ENCODE measurements at places on chromosomes 2 and 18. TPM values are rescaled to one million over a fixed set of nuclear protein-coding genes. Genes with fewer than 3 reads are reported as not detected.
A peak's percentile ranks its signal among the peaks of the same experiment; 100 is the strongest.

The AGAP1 gene
- total RNA-seq, result 16.1 TPM

The TCF4 gene
- 113 TPM for total RNA-seq

The SULT1C4 gene
- total RNA-seq, result 16.2 TPM

The CDKL4 gene
- total RNA-seq, result 0.72 TPM

The NT5DC4 gene
- total RNA-seq, result not detected

The COQ10B gene
- total RNA-seq, result 27.7 TPM

The C2orf78 gene
- total RNA-seq, result not detected

The PJVK gene
- total RNA-seq, result 2.5 TPM

The IL36B gene
- not detected for total RNA-seq

GRCh38 chr2:127078666-127079270 lies 28.2 kb downstream of the BIN1 start:
- no peak for DNase-seq

GRCh38 chr2:149329489-149330126 lies 779 bp upstream of the LYPD6 start:
- no peak for DNase-seq

GRCh38 chr2:122858813-122859212 lies 1103.4 kb downstream of the TSN start:
- DNase-seq, result no peak

DNA sequence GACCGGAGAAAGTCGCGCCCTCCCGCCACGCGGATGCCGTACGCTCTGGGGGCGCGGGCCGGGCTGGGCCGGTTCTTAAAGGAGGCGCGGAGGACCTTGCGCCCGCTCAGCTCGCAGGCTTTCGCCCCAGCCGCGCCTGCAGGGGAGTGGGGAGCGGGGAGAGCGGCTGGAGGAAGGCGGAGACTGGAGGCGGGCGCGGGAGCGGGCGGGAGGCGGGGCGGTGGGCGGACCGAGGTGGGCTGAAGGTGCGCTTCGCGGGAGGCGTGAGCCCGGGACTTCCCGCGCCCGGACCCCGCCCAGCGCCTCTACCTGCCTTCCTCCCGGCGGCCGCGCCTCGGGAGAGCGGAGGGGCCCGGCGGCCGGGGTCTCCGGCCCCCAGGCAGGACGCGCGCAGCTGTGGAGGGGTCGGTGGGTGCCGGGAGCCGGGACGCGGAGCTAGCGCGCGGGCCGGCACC lies at the start of gene ADRA2B:
TSS of gene ADRA2B (minus strand) at position 148 of the 455 bp plus-strand sequence. CDS start 422 bp downstream, outside the sequence.
- no peak for DNase-seq

DNA sequence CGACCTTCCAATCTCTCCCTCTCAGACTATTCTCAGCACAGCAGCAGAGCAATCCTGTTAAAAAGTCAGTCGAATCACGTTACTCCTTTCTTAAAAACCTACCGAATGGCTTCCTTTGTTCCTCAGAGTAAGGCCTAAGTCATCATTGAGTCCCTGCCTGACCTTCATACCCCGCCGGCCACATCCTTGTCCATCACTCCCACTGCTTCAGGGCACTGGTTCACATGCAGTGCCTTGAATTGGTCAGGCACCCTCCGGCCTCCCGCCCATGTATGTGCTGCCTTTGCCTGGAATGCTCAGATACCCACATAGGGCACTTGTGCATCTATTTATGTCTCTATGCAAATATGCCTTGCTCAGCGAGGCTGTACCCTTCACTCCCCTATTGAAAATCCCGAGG lies 206.4 kb downstream of the DLGAP1 start:
- no peak for DNase-seq

DNA sequence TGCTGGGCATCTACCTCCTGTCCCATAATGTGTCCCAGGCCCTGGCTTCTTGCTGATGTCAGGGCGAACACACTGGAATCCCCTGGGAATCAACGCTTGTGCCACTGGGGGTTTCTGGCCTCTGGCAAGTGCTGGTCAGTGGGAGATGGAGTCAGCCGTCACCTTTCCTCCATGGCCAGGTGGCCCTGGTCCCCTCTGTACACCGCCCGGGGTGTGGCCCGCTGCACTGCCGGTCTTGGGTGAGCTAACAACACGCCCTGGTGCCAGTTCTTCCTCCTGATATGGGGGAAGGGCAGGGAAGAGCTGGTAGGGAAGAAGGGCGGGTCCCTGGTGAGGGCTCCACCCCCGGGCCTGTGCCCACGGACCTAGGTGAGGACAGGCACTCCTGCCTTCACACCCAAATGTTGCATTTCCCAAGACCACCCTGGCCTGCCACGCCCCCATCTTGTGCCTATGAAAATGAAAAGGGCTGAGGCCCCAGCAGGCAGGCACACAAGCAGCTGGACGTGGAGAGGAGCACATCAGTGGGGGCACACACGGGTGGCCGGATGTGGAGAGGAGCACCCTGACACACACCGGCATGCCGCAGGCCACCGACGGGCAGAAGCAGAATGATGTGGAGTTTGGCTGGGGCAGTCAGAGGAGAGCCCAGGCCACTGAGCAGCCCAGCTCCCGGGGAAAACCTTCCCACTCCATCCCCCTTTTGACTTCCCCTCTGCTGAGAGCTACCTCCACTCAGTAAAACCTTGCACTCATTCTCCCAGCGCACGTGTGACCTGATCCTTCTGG lies 140.5 kb downstream of the ASB1 start:
- no peak for DNase-seq

DNA sequence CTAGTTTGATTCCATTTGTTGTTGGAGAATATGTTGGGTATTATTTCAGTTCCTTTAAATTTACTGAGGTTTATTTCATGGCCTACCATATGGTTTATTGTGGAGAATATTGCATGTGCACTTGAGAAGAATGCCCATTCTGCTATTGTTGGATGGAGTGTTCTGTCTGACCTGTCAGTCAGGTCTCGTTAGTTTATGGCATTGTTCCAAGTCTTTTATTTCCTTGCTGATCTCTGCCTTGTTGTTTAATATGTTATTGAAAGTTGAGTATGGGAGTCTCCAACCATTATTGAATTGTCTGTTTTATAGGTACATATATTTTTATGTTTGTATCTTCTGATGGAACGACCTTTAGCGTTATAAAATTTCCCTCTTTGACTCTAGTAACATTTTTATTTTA lies 86.3 kb downstream of the PTPN4 start:
- no peak for DNase-seq

GRCh38 chr2:161199912-161200701 lies 39.9 kb downstream of the TANK start:
- DNase-seq, result no peak

GRCh38 chr2:182591774-182592173 lies 124.3 kb upstream of the DNAJC10 start:
- no peak for DNase-seq

- DNase-seq, result no peak
Measured at GRCh38 chr18:54149078-54149697, 75.3 kb downstream of the MBD2 start.

DNA sequence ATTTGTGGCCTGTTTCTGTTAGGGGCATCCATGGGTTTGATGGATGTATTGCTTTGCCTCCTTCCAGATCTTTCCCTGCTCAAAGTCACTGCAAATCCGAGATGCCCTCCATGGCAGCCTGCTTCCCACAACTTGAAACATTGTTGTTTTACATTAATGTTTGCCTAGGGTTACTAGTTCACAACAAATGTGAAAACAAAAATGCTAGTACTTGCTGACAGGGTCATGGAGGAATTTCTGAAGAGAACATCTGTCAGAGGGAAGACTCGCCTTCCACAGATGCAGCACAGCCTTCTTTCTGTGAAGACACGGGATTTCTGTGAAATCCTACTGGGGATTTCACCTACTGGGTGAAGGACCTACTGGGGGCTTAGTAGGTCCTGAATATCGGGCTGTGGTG lies 260.0 kb upstream of the FN1 start:
- no peak for DNase-seq

DNA sequence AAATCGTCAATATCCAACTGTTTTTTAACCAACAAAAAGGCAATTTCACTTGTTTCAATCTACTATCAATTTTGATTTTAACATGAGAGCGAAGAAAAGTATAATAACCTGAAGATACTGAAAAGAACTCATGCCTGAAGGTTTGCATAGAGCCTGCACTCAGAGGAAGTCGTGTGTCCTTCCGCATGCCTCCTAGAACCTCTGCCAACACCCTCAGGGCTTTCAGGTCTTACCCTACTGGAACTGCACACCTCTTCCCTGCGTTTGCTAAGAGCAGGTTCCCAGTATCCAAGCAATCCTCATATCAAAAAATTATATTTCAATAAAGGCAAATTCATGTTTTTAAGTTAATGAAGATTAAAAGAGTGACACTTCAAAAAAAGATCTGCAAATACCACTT lies 74.7 kb downstream of the PIAS2 start:
- no peak for DNase-seq

DNA sequence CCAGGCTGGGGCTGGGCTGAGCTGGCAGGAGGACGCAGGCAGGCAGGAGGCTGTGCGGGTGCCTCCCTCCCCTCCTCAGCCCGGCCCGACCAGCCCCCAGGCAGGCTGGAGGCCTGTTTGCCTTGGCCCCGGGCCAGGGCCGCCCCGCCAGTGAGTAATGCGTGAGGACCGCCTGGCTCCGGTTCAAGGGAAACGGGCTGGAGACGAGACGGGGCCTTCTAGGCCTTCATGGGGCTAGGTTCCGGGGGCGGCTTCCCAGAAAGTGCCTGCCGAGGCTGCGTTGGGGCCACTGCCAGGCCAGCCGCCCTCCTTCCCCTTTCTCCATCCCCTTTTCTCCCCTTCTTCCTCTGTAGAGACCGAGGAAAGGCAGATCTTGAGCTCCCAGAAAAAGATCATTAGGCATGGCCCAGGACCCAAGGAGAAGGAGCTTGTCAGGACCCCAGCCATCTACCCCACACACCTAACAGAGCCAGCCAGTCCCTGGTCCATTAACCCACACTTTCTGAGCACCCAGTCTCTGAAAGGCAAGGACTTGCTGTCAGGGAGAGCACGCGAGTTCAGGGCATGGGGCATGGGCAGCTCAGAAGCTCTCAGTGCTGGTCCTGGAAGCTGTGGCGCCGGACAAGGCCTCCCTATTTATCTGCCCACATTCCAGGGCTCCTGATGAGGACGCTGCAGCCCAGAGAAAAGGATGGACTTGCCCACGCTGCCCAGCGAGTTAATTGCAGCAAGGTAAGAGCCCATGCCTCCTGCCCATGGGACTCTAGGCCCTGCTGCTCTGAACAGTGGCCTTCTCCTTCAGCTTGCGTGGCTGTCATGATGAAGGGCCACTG lies 48.5 kb downstream of the SMAD7 start:
- peak; percentile 77 for DNase-seq

GRCh38 chr2:148461876-148462275 lies 182.7 kb upstream of the EPC2 start:
- no peak for DNase-seq

DNA sequence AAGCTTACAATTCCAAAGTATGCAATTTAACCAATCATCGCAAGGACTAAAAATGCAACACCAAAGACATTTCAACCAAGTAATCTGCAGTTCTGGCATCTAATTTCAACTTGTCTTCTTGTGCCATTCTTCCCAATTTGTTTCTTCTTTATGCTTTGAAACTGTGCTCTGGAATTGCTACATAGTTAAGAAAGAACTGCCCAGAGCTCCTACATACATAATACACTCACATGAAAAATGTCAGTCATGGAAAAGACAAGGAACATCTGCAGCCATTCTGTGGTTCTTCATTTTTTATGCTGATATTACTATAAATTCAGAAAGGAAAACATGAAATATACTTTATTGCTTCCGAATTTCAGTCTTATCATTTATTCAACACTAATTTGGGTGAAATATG lies 4.4 kb downstream of the EPB41L3 start:
- no peak for DNase-seq

GRCh38 chr2:9235147-9236044 lies 28.8 kb downstream of the ASAP2 start:
- no peak for DNase-seq

GRCh38 chr2:19787134-19787533 lies 114.6 kb downstream of the TTC32 start:
- no peak for DNase-seq

- peak; percentile 22 for DNase-seq
Measured at GRCh38 chr18:79950515-79951341, 725 bp downstream of the SLC66A2 start.

GRCh38 chr2:44547718-44548117 lies 186.0 kb downstream of the CAMKMT start:
- no peak for DNase-seq

DNA sequence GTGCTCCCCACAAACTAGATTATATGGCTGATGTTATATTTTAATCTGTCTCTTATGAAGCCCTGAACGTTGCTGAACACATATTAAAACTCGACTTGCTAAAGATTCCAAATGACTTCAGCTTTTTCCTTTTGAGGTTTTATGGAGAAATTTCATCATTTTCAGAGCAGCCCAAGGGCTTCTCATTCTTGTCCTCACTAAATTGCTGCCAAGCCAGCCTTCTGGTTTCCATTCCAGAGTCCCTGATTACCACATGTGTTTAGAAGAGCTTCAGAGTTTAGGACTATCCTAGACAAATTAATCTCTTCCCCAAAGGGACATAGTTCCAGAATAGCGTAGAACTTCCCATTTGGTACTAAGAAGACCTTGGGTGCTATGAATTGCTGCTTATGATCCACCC lies 77.8 kb upstream of the CCDC195 start:
- no peak for DNase-seq

- DNase-seq, result no peak
Measured at GRCh38 chr2:69575926-69576325, 67.6 kb downstream of the AAK1 start.

DNA sequence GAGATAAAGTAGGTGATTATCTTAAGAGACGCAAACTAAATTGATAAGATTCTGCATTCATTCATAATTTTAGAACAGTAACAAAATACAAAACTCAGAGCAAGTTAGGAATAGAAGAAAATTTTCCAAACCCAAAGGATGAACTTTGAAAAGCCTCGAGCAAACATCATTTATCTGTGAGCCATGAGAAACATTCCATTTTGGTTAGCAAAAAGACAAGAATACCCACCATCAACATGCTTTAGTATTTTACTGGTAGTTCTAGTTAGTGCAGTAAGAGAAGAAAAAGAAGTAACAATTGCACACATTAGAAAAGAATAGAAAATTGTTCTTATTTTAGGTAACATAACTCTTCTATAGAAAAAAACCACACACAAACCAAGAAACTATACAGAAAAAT lies 291.3 kb upstream of the TCF4 start:
- DNase-seq, result no peak

DNA sequence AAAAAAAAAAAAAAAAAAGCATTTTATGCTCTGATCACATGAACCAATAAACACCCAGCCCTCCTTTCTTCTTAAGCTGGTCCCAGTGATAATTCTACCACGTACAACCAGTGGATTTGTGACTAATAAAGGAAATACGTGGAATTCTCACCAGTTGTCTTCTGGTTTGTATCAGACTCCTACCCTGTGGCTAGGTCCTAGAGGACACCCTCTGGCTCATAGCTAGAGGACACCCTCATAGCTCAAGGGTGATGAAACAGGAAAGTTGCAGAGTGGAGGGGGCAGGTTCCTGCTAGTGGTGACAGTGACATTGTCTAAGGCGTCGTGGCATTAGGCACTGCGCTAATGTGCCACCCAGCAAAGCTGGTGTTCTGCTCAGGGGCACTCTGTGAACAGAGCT lies 167.8 kb downstream of the BCL11A start:
- no peak for DNase-seq

GRCh38 chr2:119673796-119674195 lies 5.2 kb upstream of the TMEM177 start:
- DNase-seq, result no peak

GRCh38 chr2:24793761-24794435 lies 673 bp downstream of the CENPO start:
- DNase-seq, result no peak

- no peak for DNase-seq
Measured at GRCh38 chr2:236246711-236247246, 17.4 kb downstream of the ASB18 start.

- DNase-seq, result no peak
Measured at GRCh38 chr2:227054006-227054405, 110.0 kb downstream of the COL4A4 start.
